ENCODE measurements at places on chromosomes 12 and 14.

DNA sequence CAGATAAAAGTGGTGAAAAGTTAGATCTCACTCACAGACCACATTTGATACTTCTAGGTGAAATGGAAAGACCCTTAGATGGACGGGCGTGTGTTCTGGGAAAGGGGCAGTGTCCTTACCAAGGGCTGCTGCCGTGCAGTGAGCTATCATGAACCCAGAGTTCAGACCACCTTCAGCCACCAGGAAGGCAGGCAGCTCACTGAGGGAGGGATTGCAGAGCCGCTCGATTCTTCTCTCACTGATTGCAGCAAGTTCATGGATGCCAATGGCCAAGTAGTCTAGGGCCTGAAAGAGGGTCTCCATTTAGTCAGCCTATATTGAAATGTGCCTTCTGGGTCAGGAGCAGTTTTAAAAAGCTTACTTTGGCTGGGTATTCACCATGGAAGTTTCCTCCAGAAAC lies 15.7 kb downstream of the HAL start:
- no peak for DNase-seq

GRCh38 chr12:17197971-17198370 lies 592.0 kb upstream of the LMO3 start:
- peak; percentile 59 for DNase-seq

DNA sequence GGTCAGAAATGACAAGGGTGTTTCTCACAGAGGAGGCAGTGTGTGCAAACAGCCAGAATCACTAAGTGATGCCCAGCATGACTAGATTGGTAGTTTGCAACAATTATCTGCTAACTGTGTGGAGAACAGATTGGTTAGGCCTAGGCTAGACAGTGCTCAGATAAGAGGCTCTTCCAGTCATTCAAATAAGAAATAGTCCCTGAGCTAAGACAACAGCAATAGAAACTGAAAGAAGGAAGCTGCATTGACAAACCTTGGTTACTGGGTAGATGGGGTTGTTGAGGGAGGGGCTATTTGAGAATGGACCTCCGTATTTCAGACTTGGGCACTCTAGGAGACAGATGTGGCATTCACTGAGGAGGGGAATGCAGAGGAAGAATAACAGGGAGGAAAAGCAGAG lies 255.0 kb upstream of the NPAS3 start:
- no peak for DNase-seq

- DNase-seq: peak; percentile 63
Measured at GRCh38 chr14:91872011-91872501, 4.7 kb upstream of the TC2N start.

DNA sequence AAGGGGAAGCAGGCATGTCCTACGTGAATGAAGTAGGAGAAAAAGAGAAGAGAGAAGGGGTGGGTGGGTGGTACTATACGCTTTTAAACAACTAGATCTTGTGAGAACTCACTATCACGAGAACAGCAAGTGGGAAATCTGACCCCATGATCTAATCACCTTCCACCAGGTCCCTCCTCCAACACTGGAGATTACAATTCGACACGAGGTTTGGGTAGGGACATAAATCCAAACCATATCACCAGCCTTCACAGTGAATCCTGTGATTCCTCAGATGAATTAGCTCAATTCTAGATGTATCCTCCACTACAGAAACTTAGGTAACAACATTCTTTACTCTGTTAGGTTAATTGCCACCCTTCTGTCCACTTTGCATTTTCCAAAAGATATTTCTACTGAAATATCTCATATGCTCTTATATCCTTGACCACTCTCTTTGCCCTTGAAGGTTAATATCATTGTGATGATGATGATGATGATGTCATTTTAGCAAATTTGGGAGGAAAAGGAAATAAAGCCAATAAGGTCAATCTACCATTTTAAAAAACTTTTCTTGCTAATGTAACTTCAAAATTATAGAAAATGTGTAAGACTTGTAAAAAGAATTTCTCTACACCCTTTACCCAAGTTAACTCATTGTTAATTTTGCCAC lies 23.2 kb upstream of the CCNT1 start:
- no peak for DNase-seq

DNA sequence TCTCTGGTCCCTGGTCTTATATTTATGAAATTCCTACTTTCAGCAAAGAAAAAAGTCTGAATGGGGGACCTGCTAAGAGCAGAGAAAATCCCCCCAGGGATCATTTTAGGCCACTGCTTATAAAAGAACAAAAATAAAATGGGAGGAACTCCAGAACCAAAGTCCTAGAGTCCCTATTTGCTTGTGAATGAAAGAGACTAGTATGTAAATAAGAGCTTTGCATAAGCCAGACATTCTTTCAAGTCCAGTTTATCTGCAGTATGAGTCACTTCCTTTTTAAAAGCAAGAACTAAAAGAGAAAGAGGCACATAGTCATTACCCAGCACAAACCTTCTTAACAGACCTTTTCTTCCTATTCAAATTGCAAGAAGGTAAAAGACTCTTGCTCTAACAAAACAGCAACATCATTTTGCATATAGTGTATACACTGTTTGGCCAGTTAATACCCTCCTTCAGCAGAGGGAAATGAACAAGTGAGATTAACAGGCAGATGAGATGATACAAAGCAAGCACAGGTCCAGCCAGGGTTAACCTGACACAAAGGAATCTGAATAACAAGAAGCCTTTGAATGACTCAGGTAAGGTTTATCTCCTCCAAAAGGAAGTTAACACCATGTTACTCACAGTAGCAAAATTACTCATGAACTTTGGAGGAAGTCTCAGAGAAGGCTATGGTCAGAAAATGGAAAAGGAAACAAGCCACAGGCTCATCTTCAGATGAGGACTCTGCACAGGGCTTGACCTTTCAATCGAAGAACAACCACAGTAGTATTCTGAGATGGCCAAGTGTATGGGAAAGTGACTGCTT lies 87.3 kb downstream of the PHLDA1 start:
- DNase-seq: peak; percentile 97

GRCh38 chr12:47020211-47020821 lies 59.1 kb upstream of the PCED1B start:
- DNase-seq: no peak

Data from renal cortical epithelial cell (primary cell).